Caki2 (cell line): ENCODE measurements at places on chromosomes 7 and 10.

DNA sequence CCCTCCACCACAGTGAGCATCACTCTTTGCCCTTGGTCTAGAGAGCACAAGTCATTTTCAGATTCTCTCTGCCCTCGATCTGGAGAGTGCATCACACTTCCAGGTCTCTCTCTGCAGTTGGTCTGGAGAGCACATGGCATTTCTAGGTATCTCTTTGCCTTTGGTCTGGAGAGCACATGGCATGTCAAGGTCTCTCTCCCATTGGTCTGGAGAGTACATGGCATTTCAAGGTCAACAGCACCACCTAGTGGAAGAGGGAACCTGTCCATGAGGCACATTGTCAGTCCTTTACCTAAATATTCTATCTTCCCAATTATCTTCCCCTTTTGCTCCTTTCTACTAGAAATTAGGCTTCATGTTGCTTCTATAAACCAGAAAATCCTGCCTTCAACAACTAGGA is 1139.4 kb downstream of the XPNPEP1 start:
- DNase-seq: peak; percentile 33

DNA sequence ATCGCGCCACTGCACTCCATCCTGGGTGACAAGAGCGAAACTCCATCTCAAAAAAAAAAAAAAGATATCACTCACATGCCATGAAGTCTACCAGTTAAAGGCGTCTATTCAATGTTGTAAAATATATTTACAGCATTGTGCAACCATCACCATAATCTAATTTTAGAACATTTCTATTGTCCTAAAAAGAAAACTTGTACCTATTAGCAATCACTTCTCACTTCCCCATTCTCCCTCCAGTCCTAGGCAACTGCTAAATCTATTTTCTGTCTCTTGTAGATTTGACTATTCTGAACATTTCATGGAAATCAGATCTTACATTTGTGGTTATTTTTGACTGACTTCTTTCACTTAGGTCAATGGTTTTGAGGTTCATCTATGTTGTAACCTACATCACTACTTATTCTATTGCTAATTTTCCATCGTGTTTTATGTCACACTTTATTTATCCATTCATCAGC is 25.2 kb upstream of the OTUD1 start:
- no peak for DNase-seq

GRCh38 chr10:101139421-101139911 is 8.4 kb downstream of the TLX1 start:
- no peak for DNase-seq

GRCh38 chr10:68848281-68848680 is 20.9 kb downstream of the STOX1 start:
- no peak for DNase-seq

- no peak for DNase-seq
These were observed 265.4 kb upstream of the NFE2L3 start for GRCh38 chr7:25886387-25887240.

GRCh38 chr10:76401006-76401405 is 969.6 kb downstream of the LRMDA start:
- no peak for DNase-seq

GRCh38 chr7:69203871-69204270 is 394.4 kb upstream of the AUTS2 start:
- no peak for DNase-seq

- no peak for DNase-seq
These were observed 92.9 kb upstream of the PRKG1 start for GRCh38 chr10:50981385-50981784.
